Osteoblast (primary cell): ENCODE measurements at places on chromosomes 7 and 10.
A peak's percentile ranks its signal among the peaks of the same experiment; 100 is the strongest.

DNA sequence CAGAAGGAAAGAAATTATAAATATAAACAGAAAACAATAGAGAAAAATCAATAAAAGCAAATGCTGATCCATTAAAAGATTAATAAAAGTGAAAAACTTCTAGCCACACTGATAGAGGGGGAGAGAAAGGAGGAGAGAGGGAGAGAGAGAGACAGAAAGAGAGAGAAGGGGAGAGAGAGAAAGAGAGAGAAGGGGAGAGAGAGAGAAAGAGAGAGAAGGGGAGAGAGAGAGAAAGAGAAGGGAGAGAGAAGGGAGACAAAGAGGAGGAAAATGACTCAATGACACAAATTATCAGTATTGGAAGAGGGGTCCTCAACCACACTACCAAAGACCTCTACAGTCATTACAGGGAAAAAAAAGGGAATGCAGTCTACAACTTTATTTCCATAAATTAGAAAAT lies 94.4 kb upstream of the VIPR2 start:
- DNase-seq: no peak

- DNase-seq: no peak
These were observed 732.4 kb downstream of the KCNMA1 start for GRCh38 chr10:76905251-76905650.

- DNase-seq: no peak
These were observed 276.9 kb downstream of the TNS3 start for GRCh38 chr7:47304727-47305719.

DNA sequence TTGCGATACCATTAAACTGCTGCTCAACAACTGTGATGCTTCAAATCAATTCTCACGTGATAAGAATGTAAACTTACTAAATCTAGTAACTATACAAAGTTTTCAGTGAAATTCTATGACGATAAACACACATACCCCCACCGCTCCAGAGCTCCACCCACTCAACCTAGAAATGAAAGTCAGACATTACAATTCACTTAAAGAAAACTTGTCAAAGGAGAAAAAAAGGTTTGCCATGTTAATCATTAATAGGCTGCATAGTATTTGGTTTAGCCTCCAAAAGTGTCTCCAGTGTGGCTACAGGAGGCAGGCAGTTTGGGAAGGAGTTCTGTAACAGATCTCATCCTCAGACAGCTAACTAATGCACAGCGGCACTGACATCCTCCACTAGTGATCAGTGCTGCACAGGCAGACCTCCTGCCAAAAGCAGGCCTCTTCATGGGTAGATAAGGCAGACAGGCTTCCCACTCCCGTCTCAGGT lies 3.1 kb downstream of the HERPUD2 start:
- no peak for DNase-seq

GRCh38 chr10:132447446-132448247 lies 50.6 kb downstream of the PWWP2B start:
- DNase-seq: peak; percentile 99

- no peak for DNase-seq
These were observed 57.5 kb upstream of the PTPN12 start for GRCh38 chr7:77479536-77480088.

DNA sequence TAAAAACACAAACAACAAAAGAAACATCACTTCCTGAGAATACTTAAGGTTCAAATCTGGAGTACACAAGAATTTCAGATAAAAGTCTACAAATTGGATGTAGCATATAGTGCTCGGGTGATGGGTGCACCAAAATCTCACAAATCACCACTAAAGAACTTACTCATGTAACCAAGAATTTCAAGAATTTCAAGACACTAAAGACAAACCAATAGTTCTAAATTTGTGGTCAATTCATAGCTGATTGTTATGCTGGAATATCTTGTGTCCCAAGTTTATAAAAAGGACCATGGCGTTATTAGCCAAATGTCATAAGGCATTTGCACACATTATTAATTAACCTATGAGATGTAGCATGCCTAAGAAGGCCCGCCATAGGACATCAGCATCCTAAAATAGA lies 1204.1 kb upstream of the AUTS2 start:
- no peak for DNase-seq

DNA sequence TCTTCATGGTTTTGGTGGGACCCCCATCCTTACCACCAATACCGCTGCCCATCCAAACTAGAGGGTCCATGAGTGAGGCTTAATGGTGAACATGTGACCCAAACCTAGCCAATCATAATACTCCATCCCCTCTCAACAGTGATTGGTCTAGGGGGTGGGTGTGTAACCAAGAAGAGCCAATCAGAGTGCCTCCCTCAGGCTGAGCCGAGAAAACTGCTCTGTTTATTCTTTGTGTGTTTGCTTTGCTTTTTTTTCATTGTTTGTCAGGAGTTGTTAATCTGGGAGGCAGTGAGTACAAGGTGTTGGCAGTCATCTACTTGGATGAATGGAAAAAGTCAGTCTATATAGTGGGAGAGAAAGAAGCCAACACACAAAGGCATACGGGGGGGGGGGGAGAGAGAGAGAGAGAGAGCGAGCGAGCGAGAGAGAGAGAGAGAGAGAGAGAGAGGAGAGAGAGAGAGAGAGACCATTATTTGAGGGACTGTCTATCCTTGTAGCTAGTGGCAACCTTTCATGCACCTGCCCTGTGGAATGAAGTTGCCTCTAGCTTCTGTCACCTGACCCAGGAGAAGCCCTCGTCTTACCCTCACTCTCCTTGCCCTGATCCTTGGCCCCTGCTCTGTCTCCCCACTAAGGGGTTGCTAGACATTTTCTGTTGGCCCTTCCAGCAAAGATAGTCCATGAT lies 441.7 kb downstream of the TYW1 start:
- no peak for DNase-seq

GRCh38 chr7:48274662-48275061 lies 103.4 kb downstream of the ABCA13 start:
- no peak for DNase-seq

DNA sequence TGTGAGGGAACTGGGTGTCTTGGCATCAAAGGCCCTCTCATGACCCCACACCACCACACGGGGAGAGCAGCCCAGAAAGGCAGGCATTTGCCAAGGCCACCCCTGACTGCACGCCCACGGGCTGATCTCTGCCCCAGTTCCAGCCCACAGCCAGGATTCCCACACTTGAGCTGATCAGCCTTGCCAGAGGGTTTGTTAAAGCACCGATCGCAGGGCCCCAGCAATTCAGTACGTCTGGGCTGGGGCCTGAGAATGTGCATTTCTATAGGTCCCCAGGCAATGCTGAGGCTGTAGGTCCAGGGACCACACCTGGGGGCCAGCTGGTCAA lies 103.9 kb downstream of the TNS3 start:
- no peak for DNase-seq

DNA sequence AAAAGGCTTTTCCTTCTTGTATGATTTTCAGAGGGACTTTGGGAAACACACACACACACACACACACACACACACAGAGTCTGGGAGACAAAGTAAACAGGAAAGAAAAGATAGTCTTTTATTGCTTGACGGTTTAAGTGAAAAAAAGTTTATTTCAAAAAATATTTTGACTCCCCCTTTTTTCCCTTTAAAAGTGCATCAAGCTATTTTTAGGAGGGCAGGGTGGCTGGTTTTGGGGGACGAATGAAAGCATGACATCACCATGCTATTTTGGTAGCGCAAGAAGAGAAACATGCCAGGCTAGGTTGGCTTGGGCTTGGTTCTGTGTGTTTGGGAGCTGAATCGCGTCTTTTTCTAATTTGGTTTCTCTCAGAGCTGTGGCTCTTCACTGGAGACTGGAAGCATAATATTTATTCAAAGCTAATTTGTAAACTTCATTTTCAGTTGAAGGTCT lies 129.2 kb downstream of the BAMBI start:
- no peak for DNase-seq

DNA sequence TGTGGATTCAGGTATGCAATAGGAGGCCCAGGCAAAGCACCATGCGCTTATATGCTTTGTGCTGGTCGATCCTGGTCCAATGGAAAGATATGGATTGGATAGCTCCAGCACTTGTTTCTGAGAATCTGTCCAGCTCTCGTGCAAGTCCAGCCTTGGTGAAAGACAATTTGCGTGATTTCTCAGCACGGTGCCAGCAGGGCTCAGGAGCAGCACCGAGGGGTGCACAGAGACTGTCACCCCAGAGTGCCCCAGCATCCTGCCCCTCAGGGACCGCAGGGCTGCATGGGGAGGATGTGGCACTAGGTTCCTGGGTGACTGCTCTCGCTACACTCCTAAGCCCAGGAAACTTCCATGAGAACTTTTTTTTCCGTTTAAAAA lies 225.2 kb downstream of the WDR37 start:
- DNase-seq: no peak

DNA sequence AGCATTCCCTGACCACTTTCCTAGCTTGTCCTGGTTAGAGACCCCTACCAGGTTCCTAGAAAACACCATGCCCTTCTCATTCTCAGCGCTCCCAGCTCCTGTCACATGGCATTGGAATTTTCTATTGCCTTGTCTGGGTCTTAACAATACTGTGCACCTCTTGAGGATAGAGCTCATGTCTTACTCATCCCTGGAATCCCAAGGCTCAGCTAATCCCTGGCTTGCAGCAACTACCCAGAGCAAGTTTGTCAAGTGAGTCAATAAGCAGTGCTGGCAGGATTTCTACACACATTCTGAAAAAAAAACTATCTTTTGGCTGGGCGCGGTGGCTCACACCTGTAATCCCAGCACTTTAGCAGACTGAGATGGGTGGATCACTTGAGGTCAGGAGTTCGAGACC lies 11.7 kb upstream of the PRDX3 start:
- peak; percentile 88 for DNase-seq

DNA sequence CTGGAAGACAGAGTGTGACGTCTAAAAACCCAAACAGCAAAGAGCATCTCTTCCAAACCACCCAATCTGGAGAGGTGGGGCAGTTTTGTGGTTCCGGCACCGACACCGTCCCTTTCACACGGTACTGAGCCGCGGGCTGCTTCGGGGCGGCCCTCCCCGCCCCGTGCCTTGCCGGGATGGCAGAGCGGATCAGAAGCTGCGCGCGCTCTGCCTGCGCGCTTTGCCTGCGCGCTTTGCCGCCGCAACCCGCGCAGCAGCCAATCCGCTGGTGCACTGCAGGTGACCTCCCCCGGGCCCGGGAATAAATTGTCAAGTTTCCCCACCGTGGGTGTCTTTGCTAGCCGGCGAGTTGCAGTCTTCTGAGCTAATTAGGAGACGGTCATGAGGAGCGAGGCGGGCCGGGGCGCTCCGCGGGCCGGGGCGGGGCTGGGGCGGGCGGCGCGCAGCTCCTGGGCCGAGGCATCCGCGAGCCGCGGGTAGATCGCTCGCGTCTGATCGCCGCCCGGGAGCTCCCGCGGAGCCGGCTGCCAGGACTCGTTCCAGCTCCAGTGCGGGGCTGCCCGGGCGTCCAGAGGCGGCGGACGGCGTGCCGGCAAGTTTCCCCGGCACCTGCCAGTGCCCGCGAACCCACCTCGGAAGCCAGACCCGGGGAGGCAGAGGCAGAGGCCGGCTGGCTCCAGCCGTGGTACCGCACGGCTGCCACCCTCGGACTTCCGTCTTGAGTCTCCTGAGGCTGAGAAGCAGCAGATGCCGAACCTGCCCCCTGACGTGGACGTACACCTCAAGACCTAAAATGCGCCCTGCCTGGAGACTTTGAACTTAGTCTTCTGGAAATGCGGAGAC lies 536.0 kb upstream of the GALNT17 start:
- no peak for DNase-seq

- peak; percentile 83 for DNase-seq
These were observed 670 bp upstream of the RBM33 start for GRCh38 chr7:155643804-155644177.

DNA sequence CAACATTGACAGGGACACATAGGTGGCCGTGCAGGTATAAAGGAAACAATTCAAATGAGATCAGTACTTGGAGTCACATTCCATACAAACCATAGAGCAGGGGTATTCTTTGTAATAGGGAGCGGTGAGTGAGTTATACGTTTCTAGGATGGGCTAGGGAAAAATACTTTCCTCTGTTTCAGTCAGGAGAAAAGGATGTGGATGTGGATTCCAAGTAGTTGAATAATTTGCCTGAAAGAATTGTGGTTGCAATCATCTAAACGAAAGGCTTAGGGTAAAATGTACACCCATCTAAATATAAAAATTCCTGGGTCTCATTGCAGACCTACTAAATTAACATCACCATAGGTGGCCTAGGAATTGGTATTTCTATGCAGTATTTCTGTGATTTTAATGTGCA lies 270.7 kb upstream of the IGFBP3 start:
- no peak for DNase-seq

DNA sequence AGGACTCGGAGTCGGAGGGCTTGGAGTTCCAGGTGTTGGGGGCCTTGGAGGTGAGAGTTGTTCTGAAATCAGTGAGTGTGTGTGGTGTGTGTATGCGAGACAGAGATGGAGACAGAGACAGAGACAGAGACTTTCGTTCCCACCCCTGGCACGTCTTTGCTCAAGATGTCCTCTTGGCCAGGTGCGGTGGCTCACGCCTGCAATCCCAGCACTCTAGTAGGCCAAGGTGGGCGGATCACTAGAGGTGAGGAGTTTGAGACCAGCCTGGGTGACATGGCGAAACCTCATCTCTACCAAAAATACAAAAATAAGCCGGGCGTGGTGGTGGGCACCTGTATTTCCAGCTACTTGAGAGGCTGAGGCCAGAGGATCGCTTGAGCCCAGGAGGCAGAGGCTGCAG lies 20.0 kb upstream of the LIMK1 start:
- peak; percentile 27 for DNase-seq

DNA sequence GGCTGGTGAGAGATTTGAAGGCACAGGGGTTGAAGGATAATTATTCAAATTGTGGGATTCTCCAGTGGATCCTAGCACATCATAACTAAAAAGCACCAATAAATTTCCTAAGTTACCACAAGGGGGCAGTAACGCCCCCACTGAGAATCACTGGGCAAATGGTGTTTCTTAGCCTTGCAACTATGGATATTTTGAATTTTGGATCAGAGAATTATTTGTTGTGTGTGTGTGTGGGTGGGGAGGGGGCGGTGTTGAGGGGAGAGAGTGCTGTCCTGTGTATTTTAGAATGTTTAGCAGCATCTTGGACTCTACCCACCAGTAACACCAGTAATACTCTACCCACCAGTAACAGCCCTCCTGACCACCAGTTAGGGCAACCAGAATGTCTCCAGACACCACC lies 63.3 kb upstream of the PRKG1 start:
- DNase-seq: peak; percentile 73

DNA sequence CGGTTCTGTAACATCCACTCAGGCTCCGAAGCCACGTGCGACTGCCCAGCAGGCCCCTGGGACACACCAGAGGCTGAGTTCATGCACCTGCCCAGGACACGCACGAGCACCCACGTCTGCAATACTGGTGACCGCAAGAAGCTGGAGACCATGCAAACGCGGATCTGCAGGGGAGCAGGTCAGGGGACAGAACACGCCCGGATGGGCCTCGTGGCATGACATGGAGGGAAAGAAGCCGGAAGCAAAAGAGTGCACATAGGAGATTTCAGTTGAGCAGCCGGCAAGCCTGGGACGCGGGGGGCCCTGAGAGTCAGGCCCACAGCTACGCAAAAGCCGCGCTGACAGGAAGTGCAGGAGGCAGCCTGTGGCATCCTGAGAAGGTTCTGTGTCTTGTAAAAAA lies 73.7 kb downstream of the FOXL3 start:
- DNase-seq: no peak

DNA sequence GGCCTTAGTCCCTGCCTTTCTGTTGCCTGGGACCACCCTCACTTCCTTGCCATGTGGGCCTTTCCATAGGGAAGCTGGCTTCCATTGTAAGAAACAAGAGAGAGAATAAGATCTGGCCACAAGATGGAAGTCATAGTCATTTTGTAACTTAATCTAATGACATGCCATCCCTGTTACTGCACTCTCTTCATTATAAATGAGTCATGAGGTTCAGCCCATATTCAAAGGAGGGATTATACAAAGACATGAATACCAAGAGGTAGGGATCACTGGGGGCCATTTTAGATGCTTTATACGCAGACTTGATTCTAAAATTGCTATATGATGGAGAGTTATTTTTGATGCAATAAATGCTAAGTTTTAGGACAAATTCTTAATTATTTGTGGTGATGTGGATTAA lies 75.2 kb upstream of the CELF2 start:
- no peak for DNase-seq
